ENCODE measurements at places on chromosomes 7 and 10.
A peak's percentile ranks its signal among the peaks of the same experiment; 100 is the strongest.

DNA sequence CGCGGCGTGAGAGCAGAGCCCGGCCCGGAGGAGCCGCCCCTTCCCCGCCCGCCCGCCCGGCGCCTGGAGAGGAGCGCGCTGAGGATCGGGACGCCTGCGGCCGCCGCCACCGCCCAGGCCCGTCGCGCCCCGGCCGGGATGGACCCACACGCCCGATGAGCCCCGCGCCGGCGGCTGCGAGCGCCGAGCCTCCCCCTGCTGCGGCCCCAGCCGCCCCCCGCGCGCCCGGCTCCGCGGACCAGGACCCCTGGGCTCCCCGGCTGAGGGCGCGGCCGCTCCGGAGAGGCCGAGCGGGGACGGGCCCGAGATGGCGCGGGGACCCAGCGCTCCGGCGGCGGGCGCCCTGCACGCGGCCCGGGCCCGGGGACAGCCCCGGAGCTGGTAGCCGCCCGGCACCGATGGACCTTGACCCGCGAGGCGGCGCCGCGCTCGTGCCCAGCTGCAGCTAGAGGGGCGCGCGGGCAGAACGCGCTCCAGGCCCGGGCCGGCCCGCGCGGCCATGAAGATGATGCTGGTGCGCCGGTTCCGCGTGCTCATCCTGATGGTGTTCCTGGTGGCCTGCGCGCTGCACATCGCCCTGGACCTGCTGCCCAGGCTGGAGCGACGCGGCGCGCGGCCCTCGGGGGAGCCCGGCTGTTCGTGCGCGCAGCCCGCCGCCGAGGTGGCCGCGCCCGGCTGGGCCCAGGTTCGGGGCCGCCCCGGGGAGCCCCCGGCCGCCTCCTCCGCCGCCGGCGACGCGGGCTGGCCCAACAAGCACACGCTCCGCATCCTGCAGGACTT, 520 bp downstream of the FAM20C start:
- no peak for DNase-seq

GRCh38 chr10:131725581-131726069, 175.2 kb upstream of the PPP2R2D start:
- DNase-seq: no peak

GRCh38 chr7:98203261-98203963, 7.8 kb upstream of the BHLHA15 start:
- DNase-seq: no peak

GRCh38 chr7:127901895-127902703, 129.1 kb downstream of the LRRC4 start:
- DNase-seq: no peak

DNA sequence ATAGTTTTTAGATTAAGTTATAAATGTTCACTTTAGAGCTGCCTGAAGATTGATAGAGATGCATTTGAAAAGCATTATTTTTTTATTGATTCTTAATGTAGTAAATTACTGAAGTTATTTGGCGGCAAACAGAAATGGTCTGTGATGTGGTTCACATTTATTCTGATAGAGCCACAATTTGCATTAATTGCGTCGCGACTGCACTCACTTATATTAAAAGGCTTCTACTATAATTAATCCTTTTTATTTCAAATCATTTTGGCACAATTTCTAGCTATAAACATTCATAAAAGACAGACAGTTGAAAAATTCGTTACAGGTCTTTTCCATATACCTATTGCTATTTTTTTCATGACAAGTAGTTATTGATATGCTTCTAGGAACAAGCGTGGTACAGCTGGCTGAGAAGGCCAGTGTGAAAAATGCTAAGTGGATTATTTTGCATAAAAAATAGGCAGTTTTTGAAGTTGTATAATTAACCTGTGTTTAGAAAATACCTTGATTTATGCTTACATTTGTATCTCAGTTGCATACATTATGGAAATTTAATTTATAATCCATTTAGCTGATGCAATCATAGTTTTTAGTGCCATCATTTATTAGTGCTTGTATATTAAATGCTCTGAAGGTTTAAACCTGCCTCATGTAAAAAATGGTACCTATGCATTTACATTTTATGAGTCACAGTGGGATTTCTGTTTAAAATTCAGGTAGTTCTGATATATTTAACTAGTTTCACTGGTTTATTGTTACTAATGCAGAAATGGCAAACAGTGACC, 92.1 kb upstream of the DNAJB6 start:
- no peak for DNase-seq

- no peak for DNase-seq
Measured at GRCh38 chr10:19818876-19819275, 2.6 kb downstream of the PLXDC2 start.

- no peak for DNase-seq
Measured at GRCh38 chr7:16460789-16461493, 4.6 kb downstream of the SOSTDC1 start.

DNA sequence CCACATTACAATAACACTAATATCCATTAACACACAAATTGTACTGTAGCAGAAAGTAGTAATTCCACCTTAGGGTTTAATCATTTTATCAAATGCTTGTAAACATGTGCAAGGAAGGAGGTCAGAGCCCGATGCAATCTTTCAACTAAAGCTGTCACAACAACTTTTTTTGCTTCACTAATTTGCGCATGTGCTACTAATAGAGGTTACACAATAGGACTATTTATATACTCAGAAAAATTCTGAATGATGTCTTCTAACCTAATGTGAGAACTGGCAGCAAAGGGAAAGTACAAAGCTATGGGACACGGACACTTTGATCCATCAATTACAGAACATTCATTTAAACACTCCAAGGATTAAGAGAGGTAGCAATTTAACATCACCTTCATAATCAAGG, 244.4 kb downstream of the CHCHD3 start:
- no peak for DNase-seq

- no peak for DNase-seq
Measured at GRCh38 chr10:124211921-124212320, 118.5 kb upstream of the CHST15 start.

DNA sequence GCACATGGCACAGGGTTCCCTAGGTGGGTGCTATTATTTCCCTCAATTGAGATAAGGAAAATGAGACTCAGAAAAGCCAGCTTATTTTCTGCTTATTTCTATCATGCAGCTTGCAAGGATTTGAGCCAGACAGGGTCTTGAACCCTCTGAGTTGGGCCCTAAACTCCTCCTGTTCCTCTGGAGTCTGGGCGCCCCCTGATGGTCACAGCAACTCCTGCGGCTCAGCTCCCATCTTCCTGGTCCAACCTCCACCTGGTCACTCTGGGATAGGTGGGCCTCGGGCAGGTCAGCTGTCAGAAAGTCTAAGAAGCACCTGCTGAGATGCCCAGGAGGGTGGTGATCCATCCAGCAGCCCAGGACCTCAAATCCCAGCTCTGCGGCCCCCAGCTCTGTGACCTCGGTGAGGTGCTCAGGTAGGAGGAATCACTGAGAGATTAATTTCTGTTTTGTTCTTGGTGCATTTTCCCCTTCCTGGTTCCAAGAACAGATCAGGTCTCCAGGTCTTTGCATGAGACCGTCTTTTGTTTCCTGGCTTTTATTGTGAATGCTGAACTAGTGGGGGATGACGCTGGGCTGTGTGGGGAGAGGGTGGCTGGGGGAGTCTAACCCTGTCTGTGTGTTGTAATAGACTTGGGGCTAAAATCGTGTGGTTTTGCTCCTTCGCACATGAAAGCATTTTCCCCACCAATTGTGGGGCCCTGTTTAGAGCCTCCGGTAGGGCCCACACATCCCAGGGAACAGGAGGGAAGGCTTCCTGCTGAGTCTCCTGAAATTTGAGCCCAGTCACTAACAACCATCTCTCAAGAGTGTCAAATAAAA, 32.8 kb downstream of the TMEM130 start:
- peak; percentile 4 for DNase-seq

DNA sequence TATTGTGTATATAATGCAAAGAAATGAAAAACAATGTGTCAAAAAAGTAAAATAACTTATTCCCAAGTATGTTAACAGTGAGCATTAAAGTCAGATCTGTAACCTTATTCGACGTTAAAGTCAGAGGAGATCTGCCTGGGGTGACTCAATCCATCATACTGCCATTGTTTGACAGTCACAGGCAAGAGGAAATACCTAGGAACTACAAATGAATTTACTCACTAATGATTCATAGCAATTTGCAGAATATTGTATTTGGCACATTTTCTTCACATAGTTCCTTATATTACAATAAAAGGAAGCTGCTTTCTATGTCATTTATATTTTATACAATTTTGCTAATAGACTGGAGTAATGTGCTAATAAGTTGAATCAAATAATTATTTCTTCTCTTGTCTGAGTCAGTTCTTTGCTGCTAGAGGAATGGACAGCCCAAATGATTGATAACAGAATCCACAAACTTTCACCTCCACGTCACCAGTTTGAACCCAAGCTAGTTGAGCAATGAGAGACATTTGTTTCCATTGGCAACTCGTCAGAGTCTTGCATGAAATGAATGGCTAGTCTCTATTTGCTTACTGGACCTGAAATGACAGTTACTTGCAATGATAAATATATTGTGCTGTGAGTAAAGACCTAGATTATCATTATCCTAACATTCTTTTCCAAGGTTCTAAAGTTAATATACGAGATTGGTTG, 48.5 kb upstream of the TMEM106B start:
- DNase-seq: no peak

- no peak for DNase-seq
Measured at GRCh38 chr7:144936314-144936713, 100.5 kb upstream of the TPK1 start.

- DNase-seq: no peak
Measured at GRCh38 chr10:126921974-126922525, 16.8 kb downstream of the DOCK1 start.

DNA sequence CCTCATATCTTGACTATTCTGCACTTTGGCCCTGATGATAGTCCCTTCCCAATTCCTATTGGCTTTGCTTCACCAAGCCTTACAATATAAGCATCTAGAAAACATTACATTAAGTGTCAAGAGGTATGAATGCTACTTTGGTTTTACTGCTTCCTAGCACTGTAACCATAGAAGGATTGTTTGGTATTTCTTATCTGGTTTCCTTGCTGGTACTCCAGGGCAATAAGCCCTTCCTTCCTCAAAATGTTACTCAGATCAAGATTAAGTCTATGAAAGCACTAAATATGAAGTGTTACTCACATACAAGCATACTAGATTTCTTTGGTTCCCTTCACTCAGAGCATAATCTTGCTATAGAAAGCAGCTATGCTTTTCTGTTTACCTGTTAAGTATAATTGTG, 492.5 kb downstream of the ETV1 start:
- no peak for DNase-seq
